ENCODE measurements at places on chromosomes 11 and 22.

DNA sequence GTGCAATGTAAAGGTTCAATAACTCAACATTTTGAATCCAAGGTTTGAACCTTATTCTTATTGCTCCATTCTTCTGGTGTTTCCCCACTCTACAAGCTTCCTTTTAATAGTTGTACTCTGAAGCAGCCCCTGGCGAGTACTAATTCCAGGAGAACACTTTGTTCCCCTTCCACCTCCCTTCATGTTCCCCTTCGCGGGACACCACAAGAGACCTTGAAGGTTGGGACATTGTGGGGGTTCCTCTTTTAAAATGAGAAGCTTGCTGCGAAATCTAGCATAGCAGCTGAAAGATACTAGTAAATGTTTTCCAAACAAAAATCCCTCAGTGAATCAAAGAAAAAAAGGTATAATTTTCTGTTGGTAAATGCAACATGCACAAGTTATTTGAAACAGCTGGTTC lies 626.3 kb upstream of the LRRC4C start:
- no peak for DNase-seq

- DNase-seq, result peak; percentile 52
Observed at GRCh38 chr11:3853899-3854659, 1.4 kb upstream of the STIM1 start.

- no peak for DNase-seq
Observed at GRCh38 chr22:49015993-49016908, 811.4 kb downstream of the BRD1 start.

DNA sequence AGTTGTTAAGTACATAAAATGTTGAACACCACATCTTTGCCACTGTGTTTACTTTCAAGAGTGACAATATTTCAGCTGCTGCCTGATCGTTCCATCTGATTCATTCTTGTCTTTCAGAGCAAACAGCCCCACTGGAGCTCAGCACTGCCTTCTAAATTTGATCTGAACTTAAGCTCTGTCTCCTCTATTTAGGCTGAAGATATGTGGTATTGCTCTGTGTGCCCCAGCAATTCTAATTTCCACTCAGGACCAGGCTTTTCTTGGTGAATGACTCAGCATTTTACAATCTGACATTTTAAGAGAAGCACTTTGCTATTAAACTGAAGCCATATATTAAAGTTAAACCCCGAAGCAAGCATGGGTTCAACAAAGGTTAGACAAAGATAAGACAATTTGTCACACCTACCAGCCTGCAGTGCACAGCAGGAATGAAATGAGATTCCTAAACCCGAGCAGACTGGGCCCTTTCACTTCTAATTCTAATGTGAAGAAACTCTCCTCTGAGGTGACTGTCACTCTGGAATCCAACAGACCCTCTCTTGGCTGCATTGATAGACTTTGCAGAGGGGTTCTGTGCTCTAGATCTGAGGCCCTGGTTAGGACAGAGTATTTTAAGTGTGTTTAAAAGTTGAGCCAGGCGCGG lies 41.7 kb upstream of the PLET1 start:
- no peak for DNase-seq

DNA sequence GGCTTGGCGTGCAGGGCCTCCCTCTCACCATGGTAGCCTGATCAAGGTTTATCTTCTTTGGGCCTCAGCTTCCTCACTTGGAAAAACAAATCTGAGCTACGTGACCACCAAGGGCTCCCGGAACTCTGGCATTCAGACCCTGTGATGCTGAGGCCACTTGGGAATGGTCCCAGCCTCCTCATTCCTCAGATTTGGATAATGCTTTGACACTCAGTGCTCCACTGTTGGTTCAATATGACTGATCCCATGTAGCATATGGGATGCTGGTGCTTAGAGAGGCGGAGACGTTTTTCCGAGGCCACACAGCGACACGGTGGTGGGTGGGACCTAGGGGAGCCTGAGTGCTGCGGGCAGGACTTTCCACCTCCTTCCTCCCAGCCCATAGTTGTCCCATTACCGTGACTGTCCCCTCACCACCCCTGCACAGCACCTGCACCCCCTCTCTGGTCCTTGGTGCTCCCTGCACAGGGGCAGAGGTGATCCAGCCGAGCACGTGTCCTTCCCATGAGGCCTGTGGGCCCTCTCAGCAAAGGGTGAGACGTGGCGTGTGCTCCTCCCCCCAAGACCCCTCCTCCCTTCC lies 23.1 kb downstream of the MB start:
- no peak for DNase-seq

DNA sequence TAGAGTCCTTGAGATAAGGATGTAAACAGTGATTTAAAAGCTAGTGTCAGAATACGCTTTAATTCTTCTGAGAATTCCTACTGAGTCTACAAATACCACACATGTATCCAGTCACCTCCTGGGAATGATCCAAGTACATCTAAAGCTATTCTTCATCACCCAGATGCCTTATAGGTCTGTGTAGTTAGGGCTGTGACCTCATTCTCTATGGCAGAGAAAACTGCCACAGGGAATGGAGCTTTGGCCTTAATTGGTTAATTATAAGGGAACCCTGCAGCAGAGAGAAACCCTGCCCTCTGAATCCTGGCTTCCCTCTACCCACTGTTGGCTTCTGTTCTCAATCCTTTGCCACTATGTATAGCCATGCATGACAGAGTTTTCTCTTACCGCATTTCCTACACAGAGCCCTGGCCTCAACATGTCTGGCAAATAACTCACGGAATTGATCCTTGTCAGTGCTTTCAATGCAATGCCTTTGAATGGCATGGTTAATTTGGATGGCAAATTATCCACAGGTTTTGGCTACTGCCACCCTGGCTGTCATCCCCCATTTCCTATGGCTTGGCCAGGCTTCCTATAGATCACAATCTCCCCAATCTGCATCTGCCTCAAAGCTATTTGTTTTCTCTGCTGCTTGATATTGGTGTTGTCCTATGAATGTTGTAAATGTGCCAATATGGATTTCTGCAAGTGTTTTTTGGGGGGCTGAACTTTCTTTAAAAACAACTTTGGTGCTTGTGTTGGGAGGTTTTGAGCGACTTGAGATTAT lies 2.9 kb downstream of the DIXDC1 start:
- DNase-seq, result no peak

DNA sequence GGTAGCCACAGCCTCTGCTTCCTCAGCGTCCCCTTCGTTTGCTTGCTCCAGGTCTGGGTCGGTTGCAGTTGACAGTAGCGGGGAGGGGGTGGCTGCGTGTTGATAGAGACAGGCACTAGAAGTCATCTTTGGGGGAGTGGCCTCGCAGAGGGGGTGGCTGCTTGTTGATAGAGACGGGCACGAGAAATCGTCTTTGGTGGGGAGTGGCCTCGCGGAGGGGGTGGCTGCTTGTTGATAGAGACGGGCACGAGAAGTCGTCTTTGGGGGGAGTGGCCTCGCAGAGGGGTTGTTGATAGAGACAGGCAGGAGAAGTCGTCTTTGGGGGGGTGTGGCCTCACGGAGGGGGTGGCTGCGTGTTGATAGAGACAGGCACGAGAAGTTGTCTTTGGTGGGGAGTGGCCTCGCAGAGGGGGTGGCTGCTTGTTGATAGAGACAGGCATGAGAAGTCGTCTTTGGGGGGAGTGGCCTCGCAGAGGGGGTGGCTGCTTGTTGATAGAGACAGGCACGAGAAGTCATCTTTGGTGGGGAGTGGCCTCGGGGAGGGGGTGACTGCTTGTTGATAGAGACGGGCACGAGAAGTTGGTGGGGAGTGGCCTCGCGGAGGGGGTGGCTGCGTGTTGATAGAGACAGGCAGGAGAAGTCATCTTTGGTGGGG lies 328.3 kb downstream of the TBC1D22A start:
- DNase-seq, result no peak

GRCh38 chr11:67202028-67202427 lies 64.2 kb upstream of the GRK2 start:
- no peak for DNase-seq

GRCh38 chr11:108909921-108910320 lies 245.1 kb downstream of the DDX10 start:
- no peak for DNase-seq

GRCh38 chr11:45560155-45560912 lies 105.1 kb downstream of the CHST1 start:
- DNase-seq, result no peak

DNA sequence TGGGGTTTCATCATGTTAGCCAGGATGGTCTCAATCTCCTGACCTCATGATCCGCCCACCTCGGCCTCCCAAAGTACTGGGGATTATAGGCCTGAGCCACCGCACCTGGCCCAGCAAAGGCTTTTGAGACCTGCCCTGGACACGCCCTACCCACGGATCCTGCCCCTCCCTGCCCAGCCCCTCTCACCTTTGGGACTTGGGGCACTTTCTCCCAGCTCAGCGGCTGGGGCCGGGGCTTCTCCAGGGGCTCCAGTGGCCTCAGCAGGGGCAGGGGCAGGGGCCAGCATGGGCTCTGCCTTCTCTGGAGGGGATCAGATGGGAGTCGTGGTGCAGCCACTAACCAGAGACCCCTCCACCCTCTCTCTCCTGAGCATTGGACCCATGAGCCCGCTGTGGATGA lies 2.2 kb downstream of the MYBPC3 start:
- DNase-seq, result no peak

- DNase-seq, result no peak
Observed at GRCh38 chr11:133029107-133029506, 503.2 kb downstream of the OPCML start.

- no peak for DNase-seq
Observed at GRCh38 chr11:61164606-61165424, 3.6 kb upstream of the VPS37C start.

- DNase-seq, result no peak
Observed at GRCh38 chr11:47995360-47995769, 15.0 kb downstream of the PTPRJ start.

GRCh38 chr11:74570266-74571061 lies 21.9 kb upstream of the POLD3 start:
- no peak for DNase-seq

DNA sequence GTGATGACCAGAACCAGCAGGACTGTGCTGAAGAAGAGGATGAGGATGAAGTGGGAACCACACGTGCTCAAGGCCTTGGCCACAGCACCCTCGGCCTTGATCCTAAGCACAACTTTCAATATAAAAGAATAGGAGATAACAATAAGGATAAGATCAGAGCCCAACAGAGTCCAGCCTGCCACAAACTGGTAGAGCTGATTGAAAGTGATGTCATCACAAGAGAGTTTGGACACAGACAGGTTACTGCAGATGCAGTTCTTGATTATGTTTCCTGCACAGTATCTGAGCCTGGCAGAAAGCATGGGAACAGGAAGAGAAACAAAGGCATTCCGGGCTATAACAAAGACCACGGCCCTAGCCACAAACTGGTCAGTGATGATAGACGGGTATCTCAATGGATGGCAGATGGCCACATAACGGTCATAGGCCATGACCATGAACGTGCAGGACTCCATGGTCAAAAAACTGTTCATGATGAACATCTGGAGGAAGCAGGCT lies 4.5 kb downstream of the OR56A4 start:
- DNase-seq, result no peak

DNA sequence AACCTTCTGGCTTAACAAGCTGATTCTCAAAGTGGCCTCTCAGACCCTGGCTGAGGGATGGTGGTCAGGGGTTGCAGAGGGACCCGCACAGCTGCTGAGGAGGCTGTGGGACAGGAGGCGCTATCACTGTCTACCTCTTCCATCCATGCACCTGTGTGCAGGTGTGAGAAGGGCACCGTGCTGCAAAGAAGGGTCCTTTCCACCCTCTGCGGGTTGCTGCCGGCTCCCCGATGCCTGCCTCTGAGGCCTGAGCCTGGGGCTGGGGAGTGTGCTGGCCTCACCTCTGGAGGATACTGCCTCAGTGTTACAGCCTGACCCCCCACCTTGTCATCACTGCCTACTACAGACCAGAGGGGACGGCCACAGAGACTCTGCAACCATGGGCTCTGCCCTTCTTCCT lies 66.1 kb upstream of the B3GAT1 start:
- DNase-seq, result no peak

- no peak for DNase-seq
Observed at GRCh38 chr11:74154620-74155281, 16.1 kb downstream of the C2CD3 start.

DNA sequence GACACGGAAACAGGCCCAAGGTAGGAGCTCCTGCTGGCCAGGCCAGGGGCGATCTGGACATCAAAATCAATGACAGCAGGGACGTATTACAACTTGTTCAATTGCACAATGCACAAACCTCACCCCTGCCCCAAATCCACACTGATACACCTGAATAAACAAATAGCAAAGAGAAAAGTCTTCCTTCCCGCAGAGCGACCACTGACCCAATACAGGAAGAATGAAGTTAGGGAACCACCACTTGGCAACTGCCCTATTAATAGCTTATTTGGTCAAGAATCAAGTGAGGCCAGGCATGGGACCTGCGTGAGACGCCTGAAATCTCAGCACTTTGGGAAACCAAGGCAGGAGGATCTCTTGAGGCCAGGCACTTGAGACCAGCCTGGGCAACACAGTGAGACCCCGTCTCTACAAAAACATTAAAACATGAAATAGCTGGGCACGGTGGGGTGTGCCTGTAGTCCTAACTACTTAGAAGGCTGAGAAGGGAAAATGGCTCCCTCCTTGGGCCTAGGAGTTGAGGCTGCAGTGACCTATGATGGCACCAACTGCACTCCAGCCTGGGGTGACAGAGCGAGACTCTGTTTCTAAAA lies 109.1 kb downstream of the MED15 start:
- DNase-seq, result no peak

DNA sequence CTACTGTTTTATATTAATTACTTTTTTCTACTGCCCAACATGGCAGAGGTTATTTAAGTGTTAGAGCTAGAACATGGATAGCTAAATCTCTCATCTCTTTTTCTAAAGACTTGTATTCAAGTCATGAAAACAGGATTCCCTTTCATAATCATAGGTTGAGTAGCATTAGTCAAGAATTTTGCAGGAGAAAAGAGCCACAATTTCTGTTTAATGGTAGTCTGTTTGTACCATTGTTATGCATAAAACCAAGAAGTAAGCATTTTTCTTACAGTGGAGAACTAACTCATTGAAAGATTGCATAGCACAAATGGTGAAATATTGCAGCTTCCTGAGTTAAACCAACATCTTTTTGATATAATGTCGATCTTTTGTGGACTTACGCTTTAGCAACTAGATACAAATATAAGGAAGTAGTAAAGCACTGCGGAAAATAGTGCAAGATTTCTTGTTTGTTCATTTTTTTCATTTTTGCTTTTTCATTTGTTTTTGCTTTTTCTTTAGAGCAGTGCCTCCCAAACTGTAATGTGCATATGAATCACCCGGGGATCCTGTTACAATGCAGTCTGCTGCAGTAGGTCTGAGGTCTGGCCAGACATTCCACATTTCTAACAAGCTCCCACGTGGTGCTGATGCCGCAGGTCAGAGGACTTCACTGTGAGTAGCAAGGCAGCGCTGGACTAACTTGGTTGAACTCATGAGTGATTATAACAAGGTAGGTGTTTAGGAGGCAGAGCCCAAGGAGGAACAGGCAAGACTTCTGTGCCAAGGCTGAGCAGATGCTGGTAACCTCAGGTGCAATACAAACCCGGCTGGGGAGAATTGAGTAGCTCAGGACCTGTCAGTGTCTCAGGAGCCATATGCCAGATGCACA lies 4.6 kb downstream of the ETS1 start:
- DNase-seq, result no peak
